ENCODE measurements at places on chromosomes 4 and X. TPM values are rescaled to one million over a fixed set of nuclear protein-coding genes. Genes with fewer than 3 reads are reported as not detected.

Gene CT45A2
- not detected for polyA plus RNA-seq

Gene ZNF157
- not detected for polyA plus RNA-seq

Gene ADGRG4
- 0.11 TPM for polyA plus RNA-seq

Gene VSIG4
- polyA plus RNA-seq, result 137 TPM

Measured in adipose tissue (tissue), 3 donors.